ENCODE measurements at places on chromosomes 3 and 15.

GRCh38 chr15:62455441-62455921 is 290.4 kb upstream of the C2CD4B start:
- DNase-seq, result no peak

GRCh38 chr3:76756577-76756976 is 283.3 kb upstream of the ROBO2 start:
- no peak for DNase-seq

DNA sequence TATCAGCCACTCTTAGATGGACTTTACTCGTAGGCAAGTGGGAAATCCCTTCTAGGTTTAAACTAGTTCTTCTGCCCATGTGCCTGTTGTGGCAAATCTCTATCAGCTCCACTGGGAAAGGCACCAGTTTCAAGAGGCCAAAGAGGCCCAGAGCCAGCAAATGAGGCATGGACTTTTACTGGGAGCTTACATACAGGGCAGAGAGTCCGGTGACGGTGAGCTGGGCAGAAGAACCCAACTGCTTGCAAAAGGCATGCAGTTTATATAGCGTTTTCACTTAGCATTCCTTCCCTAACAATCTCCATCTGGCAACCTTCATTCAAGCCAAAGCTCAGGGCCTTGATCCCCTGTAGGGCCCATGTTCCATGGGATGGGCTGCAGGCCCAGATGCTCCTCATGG is 93.0 kb upstream of the C3orf80 start:
- DNase-seq, result no peak

DNA sequence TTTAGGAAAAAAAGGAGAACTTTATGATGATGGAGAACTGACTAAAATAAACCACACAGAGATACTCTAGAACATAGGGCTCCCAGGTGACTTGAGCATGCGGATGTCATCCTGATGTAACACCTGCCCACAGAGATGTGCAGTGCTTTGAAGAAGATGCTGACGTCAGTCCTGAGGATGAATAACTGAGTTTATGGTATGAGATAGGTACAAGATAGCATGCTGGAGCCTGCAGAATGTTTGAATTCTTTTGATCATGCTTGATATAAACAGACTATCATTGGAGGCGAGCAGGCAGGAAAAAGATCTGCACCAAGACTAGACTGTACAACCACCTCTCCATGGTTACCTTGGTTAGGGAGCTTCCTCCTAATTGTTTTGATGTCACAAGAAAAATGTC is 12.4 kb downstream of the CCR4 start:
- DNase-seq, result no peak

DNA sequence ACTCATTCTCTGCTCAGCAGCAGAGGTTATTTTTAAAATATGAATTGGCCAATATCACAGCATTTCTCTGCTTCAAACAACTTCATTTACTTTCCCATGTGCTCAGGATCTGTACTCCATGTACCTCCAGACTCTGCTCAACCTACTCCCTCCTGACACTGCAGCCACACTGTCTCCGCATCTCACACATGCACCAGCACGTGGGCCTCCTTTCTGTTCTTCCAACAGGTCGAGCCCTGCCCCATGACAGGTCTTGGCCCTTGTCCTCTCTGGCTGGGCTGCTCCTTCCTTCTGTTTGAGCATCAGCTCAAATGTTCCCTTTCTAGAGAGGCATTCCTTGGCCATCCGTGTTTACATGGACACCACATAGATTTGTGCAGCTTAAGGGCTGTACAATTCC is 195.7 kb downstream of the EBLN2 start:
- no peak for DNase-seq

DNA sequence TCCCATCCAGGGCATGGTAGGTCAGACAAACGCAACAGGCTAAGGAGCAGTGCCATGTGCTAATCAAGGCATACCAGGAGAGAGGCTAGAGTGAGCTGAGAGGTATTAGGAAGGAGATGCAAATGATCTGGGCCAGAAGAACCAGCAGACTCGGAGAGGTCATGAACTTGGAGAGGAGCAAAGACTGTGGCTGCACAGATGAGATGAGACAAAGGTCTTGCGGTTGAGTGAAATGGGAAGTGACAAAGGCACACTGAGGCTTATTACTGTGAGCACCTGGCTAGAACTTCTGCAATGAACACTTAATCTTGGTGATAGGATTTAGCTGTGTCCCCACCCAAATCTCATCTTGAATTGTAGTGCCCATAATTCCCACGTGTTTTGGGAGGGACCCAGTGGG is 380.2 kb downstream of the ULK4 start:
- no peak for DNase-seq

- no peak for DNase-seq
These were observed 57.9 kb downstream of the TIPARP start for GRCh38 chr3:156732261-156732660.

DNA sequence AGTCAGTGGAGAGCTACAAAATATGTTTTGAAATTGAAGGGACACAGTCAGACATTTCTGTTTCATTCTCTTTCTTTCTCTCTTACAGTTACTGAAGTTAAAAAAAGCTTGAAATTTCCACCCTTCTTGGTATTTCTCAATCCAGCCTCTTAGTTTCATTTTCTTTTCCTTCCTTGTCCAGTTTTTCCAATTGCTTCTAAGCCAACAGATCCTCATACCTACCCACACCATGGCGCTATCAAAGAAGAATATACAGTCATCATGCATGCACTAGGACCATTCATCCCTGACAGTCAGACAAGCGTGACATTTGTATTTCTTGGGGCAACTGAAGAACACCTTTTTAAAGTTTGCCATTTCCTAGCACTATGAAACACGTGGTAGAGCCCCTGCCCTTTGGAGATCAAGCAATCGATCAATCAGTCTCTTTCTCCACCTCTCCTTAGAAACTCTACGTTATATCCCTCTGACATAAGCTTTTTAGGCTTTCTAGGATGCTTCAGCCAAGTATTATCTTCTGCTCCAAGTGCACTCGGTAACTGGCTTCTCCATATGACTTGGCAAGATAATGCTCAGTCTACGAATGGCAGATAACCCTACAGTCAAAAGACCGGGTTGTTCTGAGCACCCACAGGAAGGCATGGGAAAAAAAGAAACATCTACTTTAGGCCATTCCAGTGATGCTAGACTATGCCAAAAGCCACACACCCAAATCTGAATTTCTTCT is 65.4 kb downstream of the FBN1 start:
- no peak for DNase-seq

DNA sequence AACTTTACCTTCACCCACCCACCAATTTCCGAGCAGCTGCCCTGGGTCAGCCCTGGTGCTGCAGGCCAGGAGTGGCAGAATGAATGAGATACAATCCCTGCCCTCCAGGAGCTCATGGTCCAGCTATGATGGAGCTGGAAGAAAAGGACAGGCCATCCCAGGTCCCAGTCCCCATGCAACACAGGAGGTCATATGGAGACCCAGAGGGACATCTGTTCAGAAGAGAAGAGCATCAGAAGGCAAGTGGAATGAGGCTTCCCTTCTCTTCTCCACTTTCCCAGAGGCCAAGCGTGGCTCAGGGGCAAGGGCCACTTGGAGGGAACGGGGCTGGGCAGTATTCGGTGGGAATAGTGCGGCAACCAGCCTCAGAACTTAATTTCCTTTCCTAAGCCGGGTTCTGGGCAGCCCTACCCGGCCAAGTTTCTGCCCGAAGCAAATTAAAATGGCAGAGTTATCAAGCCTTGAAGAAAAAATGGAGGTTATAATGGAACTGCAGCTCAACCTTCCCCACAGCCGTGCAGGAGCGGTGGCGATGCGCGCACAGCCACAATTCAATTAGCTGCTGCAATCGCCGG is 35.9 kb downstream of the TLE3 start:
- no peak for DNase-seq

- no peak for DNase-seq
These were observed 64.8 kb upstream of the TMEM108 start for GRCh38 chr3:132973441-132973840.

Measured in activated CD8-positive, alpha-beta memory T cell treated with anti-CD3 and anti-CD28 coated beads for 48 hours (primary cell).